CD4-positive, alpha-beta T cell treated with Interferon alpha-2 for 1 hour (primary cell): ENCODE measurements at places on chromosomes 2 and 18.

DNA sequence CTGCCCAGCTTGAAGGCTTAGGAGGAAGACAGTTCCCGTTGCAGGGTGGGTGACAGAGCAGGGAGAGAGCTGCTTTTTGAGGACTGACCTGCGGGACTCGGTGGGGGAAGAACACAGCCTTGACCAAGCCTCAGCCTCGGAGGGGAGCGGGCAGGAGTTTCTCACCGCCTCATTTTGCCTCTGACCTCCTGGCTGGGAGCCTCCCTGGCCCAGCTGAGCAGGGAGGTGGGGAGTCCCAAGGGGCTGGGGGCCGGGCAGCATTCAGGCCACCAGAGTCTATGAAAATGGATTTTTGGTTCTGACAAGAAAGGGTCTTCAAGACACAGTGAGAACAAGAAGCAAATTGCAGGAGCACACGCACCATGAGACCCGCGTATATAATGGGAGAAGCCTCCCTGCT lies 51.3 kb upstream of the SMAD7 start:
- no peak for DNase-seq

- DNase-seq: no peak
Measured at GRCh38 chr2:144477281-144477956, 42.5 kb downstream of the ZEB2 start.

DNA sequence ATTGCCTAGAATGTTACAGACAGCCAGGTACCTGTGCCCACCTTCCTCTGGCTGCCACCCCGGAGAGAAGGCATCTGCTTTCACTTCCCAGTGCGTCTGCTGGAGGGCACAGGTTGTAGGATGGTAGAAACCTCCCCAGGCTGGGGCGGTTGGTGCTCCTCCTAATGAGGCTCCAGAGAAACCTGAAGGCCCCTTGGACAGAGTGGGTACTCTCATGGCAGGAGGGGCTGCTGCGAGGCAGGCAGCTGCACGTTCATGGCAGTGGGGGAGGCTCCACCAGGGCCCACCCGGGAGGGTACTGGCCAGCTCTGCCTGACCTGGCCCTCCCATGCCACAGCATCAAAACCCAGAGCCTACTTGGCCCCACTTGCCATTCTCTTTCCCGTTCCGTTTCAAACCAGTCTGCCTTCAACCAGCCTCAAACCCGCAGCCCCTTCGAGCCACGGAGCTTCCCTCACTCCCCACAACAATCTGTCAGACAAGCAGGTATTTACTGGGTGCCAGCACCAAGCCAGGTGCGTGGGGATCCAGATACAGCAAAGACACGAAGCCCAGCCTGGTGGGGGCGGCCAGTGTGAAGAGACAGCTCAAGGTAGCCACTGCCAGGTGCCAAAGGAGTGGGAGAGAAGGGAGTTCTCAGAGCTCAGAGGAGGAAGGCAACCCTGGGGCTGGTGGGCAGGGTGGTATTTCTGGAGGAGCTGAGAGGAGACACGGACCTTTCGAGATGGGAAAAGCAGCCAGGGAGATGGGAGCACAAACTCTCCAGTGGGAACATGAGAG lies 229.6 kb downstream of the LOXHD1 start:
- DNase-seq: no peak

DNA sequence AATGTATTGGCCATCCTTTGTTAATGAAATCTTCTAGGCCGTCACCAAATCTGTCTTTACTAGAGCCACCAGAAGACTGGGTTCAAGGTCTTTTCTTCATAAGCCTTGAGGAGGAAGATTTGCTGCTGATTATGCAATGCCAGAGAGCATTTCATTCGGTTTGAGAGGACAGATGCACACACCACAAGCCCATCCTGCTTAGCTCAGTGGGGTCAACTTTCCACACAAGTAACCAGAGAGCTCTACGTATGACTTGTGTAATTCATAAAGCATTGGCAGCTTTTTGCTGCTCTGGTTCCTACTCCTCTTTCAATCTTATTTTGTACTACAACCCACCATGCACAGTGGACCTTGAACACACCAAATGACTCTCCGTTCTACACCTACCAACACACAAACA lies 106.9 kb downstream of the OSR1 start:
- DNase-seq: no peak

DNA sequence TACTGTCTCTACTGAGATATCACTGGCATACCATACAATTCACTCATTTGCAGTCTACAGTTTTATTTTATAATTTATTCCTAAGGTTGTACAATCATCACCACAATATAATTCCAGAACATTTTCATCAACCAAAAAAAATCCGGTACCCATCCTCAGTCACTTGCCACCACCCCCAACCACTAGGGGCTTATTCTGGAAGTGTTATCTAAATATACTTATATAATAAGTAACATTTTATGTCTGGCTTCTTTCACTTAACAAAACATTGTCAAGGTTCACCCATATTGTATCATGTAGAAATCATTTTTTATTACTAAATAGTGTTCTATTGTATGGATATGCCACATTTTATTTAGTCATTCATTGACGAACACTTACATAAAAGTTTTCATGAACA lies 440.8 kb downstream of the RNF144A start:
- DNase-seq: no peak

GRCh38 chr2:3738454-3738853 lies 35.1 kb downstream of the DCDC2C start:
- DNase-seq: no peak

- DNase-seq: no peak
Measured at GRCh38 chr2:8151888-8152287, 530.0 kb upstream of the ID2 start.

DNA sequence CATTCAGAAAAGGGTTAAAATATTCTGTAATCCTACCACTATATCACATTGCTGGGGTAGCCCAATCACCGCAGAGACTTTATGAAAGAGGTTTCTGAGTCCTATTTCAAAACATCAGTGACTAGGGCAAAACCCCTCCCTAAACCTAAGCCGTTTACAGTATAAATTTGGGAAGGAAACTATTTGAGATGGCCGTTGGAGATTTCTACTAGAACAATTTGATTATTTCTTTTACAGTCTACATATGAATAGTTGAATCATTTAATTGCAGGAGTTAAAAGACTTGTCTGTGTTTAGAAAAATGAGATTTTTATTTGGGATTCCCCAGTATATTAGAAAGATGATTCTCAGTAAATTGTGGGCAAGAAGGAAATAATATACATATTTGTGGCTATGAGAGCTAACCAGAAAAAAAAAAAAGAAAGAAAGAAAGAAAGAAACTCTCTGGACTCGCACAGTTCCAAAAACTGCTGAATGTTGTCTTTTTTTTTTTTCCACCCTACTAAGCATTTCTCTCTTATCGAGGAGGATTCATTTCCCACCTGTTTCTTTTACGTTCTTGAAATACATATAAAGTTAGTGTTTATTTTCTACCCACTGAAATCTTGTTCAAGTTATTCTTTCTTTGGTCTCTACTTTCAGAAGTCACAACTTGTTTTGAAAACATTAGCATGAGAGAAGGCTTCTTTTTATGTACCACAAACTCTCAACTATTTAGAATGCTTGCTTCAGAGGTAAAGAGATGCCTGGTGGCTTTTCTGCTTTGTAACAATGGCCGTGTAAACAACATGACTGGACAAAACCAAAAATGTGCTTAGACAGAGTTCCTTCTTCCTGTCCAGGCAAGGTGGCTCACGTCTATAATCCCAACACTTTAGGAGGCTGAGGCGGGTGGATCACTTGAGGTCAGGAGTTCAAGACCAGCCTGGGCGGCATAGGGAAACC lies 65.9 kb downstream of the BCL2 start:
- DNase-seq: no peak

DNA sequence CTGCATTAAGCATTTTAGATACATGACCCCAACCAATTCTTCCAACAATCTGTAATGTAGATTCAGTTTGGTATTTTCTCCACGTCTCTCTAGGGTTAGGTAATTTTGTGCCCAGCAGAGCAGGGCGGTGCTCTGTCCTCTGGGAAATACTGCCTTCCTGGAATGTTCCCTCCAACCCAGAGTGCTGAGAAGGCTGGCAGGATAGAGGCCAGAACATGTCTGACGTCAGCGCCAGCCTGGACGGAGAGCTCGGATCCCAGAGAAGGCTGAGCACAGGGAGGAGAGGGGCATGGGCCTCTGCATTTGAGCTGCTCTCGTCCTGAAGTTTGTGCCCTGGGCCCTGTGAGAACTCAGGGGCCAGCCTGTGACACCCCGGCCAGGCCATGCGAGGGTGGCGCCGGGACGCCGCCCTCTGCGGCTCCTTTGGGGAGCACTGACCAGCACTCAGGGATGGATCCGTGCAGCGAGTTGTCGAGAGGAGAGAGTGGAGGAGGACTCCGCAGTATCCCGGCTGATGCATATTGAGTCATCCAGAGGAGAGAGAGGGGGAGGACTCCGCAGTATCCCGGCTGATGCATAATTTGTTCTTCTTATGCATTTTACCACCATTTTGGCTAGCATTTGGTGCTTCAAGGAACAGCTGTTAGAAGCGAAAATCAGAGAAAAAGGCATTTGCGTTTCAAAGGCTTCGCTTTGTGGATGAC lies 80.0 kb upstream of the PXDN start:
- no peak for DNase-seq

DNA sequence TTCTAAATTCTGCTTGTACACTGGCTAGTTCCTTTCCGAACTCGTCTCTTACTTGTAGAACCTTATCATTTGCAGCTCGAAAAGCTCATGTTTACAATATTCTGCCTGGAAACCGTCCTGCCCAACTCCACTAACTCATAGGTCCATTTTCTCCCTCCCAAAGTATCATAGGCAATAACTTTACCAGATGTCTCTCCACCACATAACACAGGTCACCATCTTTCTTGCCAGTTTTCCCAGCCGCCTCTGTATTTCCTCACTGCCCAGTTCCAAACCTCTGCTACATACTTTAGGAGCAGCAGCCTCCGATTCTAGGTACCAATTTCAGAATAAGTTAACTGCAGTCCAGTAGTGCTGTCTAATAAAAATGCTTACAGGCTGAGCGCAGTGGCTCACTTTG lies 259.5 kb downstream of the GLI2 start:
- no peak for DNase-seq

- no peak for DNase-seq
Measured at GRCh38 chr2:179266271-179266670, 1.6 kb upstream of the SESTD1 start.

DNA sequence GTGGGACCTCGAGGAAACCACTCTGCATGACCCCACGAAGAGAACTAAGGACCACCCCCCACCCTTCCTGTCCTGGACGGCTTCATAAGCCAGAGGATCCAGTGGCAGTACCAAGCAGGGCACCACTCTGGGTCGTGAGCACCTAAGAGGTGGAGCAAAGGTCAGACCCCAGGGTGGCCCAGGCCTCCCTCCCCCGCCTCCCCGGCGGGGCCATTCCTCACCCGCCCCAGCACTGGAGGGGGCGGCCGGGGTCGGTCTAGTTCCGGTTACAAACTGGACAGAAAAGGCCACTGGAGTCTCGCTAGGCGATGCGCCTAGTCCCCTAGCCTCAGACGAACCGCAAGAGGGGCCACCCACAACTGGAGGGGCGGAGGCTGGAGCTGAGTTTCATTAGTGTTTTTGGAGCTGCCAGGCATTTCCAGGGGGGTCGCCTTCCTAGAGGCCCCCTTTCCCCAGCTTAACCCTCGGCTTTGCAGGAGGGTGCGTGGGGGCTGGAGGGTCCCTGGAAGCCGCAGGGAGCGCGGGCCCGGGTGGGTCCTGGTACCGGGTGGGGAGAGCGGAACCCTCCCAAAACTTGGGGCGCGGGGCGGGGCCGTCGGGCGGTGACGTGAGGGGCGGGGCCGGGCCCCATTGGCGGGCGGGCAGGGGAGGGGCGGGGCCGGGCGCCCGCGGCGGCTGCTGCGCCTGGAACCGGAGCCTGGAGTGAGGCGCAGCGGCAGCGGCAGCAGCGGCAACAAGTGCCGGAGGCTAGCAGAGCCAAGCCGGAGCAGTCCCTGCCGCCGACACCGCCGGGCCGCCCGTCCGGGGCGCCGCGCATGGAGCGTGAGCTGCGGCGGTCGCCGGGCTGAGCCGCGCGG lies at the start of gene B3GNT2:
Gene B3GNT2 (plus strand): TSS at position 695 of the 857 bp plus-strand sequence. CDS start 26,106 bp downstream, outside the sequence.
- peak; percentile 80 for DNase-seq

DNA sequence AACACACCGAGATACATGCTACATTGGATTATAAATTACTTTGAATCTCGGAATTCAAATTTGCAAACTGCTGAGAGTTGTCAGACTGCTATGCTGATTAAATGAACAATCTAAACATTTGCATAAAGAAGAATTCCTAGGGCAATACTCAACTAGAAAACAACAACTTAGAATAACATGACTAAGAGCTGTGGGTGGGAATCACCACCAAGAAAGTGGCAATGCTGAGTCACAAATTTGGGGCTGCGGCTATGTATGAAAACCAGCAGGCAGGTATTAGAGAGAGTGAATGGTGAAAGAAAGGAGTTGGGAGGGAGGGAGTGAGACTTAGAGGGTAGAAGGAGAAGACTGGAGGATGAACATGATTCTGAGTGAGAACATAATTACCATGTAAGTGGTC lies 559.5 kb downstream of the PIK3C3 start:
- DNase-seq: no peak

DNA sequence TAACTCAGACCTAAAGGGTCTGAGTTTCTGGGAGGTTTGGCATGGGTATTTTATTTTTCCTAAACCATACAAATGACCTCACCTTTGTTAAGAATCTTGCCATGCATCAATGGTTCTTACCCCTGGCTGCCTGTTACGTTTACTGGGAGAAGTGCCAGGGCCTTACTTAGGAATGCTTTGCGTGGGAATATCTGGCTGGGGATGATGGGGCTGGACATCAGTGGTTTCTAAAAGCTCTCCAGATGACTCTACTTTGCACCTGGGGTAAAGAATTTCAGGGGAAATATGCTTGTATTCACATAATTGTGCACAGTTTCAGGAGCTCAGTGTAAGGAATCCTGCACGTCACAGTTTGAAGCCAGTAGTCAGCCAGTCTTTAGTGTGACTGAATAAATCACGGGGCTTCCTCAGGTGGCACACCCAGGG lies 18.2 kb upstream of the DAW1 start:
- no peak for DNase-seq

DNA sequence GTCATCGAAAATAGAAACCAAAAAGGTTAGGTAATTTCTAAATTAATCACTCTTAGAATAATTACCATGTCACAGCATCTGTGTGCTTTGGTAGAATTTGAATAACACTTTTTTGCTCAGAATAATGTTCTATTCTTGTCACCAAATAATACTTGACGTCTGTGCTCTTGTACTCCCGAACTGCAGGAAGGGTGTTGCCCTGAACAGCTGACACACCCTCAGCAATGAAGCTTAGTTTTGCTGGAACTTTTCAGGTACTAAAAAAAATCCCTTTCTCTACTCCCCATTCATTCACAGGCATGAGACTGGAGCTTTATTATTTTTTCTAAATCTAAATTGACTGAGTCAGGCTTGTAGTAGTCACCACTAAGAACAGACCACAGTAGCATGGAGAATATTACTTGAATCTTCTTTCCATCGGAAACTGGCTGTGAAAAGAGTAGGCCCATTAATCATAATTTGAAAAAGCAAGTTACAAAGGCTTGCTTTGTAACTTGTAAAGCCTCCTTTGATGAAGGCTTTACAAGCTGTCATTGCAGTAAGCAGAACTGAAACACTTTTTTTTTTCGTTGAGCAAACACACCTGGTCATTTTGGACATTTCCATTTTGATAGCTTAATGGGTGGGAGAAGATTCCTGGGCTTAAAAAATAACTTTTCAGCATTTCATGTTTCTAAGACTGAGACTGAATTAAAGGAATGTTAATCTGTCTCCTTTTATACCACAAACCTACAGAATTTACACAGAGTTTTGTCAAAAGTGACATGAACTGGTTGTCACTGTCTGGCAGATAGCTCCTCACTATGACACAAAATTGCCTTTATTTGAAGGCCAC lies 70.3 kb upstream of the PELI1 start:
- peak; percentile 72 for DNase-seq

- no peak for DNase-seq
Measured at GRCh38 chr2:7004636-7005035, 87.4 kb downstream of the RNF144A start.

GRCh38 chr2:42855221-42855970 lies 63.0 kb upstream of the HAAO start:
- DNase-seq: no peak

- DNase-seq: no peak
Measured at GRCh38 chr2:224799691-224800090, 83.5 kb upstream of the CCDC195 start.
